ENCODE measurements at places on chromosomes 11 and 22.
A peak's percentile ranks its signal among the peaks of the same experiment; 100 is the strongest.

DNA sequence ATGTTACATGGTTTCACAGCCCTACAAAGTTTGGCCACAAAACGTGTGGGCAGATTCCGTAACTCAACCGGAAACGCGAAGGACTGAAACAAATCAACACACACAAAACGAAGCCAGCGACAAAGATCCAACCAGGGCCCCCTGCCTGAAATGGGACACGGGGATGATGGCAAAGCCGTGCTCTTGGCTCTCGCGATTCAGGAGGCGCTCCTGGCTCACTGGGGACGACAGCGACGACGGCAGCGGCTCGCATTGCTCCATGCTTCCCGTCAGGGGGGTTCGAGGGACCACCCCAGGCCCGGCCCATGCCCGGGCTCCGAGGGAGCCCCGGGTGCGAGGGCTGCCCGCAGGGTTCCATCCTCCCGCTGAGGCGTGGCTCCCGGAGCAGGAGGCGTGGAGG is 4786.8 kb upstream of the OR11H1 start:
- DNase-seq = no peak

DNA sequence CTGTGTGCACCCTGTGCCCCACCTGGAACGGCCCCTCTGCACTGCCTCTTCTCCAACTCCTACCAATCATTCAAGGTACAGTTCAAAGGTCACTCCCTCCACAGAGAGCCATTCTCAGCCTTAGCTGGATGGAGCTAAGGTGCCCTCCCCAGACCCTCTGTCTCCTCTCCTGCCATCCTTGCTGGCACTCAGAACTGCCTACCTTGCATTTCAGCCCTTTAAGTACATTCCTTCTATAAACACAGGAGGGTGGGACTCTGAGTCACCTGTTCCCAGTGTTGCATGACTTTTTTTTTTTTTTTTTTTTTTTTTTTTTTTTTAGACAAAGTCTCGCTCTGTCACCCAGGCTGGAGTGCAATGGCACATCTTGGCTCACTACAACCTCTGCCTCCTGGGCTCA is 8.6 kb downstream of the TTLL1 start:
- DNase-seq = no peak

DNA sequence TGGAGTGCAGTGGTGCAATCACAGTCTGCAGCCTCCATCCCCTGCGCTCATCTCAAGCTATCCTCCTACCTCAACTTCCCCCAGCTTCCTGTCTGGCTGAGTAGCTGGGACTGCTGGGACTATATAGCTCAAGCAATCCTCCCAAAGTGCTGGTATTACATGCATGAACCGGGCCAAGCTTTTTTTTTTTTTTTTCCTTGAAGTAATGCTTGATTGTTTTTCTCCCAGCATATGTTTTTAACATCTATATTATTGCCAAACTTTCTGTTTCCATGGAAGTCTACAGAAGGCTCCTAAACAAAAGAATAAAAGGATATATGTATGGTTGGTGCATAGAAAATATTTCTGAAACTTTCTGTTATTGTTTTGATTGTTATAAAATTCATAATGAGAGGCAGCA is 853.6 kb downstream of the KCNA4 start:
- DNase-seq = no peak

DNA sequence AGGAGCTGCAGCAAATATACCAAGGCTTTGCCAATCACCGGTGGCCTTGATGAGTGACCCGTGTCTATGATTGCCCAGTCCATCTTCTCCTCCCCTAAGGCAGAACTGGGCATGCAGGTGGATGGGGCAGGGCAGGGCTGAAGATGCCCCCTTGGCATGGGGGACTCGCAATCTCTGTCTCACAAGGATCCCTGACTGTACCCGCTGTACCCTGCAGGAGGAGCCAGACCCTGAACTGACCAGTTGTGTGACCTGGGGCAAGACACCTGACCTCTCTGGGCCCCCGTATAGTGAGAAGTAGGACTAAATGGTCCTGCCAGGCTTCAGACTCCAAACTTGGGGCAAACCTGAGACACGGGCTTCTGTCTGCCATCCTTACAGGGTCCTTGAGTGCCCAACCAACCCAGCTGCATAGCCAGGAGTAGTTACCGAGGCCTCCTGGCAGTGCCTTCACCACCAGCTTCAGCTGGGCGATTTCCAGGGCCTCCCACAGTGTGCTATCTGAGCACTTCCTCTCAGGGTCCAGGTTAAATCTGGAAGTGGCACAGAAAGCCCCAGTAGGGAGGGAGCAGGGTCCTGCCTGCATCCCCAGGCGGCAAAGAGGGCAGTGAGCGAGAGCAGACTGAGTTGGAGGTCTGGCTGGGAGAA is 6.4 kb upstream of the KCNJ11 start:
- no peak for DNase-seq

GRCh38 chr11:122046846-122047245 is 69.2 kb downstream of the BLID start:
- DNase-seq = no peak

- peak; percentile 79 for DNase-seq
Measured at GRCh38 chr11:17405232-17406005, 17.0 kb upstream of the KCNJ11 start.

GRCh38 chr11:99020352-99021225 is at the start of gene CNTN5:
Gene CNTN5, plus strand, starts transcription at chr11:99020949.
- peak; percentile 60 for DNase-seq

- no peak for DNase-seq
Measured at GRCh38 chr11:47372422-47372821, 5.9 kb downstream of the SPI1 start.

DNA sequence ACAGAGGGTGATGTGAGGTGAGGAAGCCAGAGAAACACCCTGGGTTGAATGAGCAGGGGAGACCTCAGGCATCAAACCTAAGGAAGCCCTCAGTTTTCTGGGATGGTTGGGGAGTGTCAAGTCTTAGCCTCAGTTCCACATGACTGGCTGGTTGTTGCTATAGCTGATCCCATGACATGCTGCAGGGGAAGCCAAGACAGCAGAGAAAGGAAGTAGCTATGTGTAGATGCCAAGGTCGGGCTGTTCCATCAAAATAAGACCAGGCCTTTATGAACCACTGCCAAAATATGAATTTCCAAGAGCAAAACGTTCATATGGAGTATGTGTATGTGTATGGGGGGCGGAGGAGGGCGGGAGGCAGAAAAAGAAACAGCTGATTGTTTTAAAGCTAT is 11.6 kb downstream of the CD59 start:
- peak; percentile 80 for DNase-seq

- no peak for DNase-seq
Measured at GRCh38 chr22:21450858-21451353, 16.3 kb upstream of the TMEM191C start.

DNA sequence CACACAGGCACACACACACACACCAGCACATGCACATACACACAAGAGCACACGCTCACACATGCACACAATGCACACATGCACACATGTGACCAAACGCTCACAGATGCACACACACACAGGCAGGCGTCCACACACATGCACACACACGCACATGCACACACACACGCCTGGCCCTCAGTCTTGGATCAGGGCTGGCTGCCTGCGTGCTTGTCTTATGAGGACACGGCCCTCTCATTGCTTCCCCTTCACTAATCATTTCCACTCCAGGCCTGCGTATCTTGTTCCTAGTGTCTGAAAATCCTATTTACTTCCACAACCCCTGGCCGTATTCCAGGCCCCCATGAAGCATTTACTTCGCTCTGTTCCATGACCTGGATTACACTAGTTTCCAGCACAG is 740.5 kb downstream of the BRD1 start:
- DNase-seq = no peak

DNA sequence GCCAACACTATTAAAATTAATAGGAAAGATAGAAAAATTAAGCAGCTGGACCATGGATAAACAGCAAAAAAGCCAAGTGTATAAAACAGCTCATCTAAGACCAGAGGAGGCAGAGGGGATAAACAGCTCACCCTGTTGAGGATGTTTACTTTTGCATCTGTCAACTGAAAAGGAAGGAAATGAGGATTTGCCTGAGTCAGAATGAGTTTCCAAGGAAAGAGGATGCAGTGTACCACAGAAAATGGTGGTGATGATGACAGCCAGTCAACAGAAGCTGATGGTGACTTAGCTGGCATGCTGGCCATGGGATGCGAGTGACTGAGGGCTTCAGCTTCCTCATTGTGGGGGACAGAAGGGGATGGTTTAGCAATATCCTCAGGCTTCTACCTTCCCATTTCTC is 183.5 kb downstream of the KIRREL3 start:
- DNase-seq = no peak

DNA sequence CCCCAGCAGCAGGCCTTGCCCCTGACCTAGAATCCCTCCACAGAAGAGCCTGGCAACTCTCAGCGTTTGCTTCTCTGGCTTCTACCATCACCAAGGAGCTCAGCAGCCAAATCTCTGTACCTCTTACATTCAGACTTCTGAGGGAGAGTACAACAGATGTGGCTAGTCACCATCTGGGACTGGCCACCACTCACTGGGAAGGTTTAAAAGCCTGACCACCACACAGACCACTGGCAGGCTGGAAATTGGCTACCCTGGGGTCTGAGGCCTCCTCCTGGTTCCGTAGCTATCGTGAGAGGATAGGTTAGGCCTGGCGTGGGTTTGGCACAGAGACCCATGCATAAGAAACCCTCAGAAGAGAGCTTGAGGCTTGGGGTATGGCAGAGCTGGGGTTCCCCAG is 478.5 kb upstream of the CADM1 start:
- no peak for DNase-seq

- DNase-seq = peak; percentile 53
Measured at GRCh38 chr11:67449116-67449844, 3.2 kb downstream of the GPR152 start.

- DNase-seq = no peak
Measured at GRCh38 chr11:9020916-9021315, 17.1 kb upstream of the NRIP3 start.

DNA sequence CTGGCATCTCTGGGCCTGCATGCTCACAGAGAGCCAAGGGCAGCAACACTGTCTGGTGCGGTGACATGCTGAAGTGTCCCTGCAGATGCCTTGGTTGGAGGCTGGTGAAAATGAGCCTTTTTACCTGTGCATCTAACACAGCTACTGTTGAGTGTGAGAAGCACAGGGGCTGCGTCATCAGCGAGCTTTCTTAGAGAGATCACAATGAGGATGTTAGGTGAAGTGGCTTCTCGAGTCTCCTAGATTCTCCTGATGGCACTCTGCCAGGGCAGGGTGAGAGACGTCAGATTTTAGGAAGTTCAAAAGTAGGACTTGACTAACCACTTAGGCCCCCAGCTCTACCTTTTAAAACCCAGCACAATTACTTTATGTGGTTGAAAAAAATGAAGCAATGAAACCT is 3.6 kb upstream of the SLC15A3 start:
- DNase-seq = no peak

DNA sequence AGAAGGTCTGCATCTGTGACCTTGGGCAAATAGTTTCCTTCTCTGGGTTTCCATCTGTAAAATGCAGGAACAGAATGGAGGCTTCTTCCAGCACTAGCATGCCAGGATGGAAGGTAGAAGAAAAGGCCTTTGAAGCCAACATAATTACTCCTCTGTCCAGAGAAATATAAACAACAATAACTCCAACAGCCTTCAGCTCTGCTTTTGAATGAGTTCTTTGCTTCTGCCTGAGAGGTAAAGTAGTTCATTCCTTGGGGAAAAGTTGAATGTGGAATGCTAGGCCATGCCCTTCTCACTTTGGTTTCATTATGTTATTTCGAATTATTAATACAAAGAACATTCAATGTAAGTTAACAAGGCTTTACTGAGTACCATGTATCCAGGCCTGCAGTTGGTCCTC is 61.2 kb upstream of the BLID start:
- DNase-seq = no peak

- no peak for DNase-seq
Measured at GRCh38 chr11:6566704-6567370, 36.6 kb downstream of the RRP8 start.

DNA sequence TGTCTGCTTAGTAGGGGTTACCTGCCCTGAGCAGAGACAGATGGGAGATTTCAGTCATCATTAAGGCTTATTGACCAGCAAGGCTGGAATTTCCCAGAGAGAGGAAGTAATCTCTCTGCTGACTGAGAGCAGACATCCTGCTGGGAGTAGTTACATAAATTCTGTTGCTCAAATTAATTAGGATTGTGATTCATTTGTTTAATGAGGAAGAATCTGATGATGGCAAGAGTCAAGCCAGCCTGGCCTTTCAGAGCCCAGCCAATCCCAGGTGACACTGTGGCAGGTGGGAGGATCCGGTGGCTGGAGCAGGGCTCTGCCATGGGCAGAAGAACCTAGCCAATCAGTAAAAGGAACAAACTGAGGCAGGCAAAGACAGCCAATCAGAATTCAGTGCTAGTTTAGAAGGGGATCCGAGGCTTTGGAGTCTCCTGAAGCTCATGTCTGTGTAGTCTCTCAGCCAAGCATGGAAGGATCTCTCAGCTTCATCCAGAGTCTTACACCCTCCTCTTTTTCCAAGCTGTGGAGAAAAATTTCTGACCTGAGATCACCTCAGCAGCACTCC is 61.2 kb upstream of the CHST1 start:
- no peak for DNase-seq

GRCh38 chr11:82174610-82175009 is 559.1 kb downstream of the FAM181B start:
- DNase-seq = no peak

- DNase-seq = no peak
Measured at GRCh38 chr11:75893251-75893650, 78.2 kb downstream of the UVRAG start.

GRCh38 chr11:49303080-49303479 is 94.7 kb upstream of the FOLH1 start:
- DNase-seq = no peak

GRCh38 chr11:1271002-1271401 is 38.4 kb downstream of the TOLLIP start:
- no peak for DNase-seq

DNA sequence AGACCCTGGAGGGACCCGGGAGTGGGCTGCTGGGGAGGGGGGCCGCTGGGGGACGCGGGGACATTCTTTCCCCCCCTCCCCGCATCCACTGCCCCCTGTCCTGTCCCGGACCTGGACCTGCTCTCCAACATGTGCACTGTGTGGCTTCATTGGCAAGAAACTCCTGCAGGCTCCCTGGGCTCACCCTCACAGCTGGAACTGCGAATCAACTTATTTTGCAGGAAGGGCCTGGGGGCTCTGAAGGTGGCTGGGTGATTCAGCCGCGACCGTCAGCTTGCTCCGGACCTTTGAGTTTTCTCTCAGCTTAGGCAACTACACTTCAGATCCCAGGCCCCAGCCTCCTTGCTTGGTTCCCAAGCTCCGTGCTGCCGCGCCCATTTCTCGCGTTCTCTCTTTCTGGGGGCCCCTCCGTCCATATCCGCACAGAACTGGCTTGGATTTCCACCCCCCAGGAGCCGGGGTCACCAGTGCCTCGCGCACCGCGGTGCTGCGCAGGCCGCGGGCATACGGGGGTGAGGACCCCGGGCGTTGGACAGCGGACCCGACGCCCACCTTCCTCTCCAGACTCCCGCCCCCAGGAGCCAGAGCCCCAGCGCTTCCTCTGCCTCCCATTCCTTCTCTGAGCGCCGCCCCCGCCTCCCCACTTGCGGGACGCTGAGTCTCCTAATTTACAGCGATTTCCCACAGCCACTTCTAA is 471 bp upstream of the AHNAK start:
- no peak for DNase-seq

Measured in Ammon's horn (tissue), 1 donor.